Endodermal cell (in vitro differentiated cells): ENCODE measurements at places on chromosomes 2 and 18. TPM values are rescaled to one million over a fixed set of nuclear protein-coding genes. Genes with fewer than 3 reads are reported as not detected.

DNA sequence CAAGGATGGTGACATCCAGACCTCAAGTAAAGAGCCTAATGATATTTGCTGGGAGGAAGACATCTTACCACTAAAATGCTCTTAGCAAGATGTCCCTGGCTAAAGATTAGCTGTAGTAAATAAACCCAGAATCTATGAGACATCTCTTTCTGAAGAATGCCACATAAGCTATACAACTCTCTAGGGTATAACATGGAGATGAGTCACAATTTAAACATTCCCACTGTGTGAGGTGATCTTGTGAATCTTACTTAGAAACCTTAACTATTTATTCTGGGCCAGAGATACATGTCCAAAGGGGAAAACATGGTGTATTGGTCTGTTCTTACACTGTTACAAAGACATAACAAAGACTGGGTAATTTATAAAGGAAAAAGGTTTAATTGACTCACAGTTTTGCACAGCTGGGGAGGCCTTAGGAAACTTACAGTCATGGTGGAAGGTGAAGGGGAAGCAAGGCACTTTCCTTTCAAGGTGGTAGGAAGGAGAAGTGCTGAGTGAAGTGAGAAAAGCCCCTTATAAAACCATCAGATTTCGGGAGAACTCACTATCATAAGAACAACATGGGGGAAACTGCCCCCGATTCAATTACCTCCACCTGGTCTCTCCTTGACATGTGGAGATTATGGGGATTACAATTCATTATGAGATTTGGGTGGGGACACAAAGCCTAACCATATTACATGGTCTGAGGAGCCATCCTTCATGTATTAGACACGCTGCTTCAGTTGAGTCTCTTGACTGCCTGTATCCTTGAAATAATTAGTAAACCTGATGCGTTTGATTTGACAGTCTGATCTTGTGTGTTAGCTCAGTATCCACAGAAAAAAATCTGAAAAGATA, 17.1 kb downstream of the KRCC1 start:
- DNase-seq: no peak

- DNase-seq: no peak
These were observed 6.6 kb downstream of the TRAF3IP1 start for GRCh38 chr2:238326801-238327365.

- no peak for DNase-seq
These were observed 25.9 kb upstream of the ALLC start for GRCh38 chr2:3631851-3632659.

GRCh38 chr2:52145005-52145404, 1113.1 kb upstream of the NRXN1 start:
- no peak for DNase-seq

- no peak for DNase-seq
These were observed 154.3 kb downstream of the RNF152 start for GRCh38 chr18:61738488-61738887.

DNA sequence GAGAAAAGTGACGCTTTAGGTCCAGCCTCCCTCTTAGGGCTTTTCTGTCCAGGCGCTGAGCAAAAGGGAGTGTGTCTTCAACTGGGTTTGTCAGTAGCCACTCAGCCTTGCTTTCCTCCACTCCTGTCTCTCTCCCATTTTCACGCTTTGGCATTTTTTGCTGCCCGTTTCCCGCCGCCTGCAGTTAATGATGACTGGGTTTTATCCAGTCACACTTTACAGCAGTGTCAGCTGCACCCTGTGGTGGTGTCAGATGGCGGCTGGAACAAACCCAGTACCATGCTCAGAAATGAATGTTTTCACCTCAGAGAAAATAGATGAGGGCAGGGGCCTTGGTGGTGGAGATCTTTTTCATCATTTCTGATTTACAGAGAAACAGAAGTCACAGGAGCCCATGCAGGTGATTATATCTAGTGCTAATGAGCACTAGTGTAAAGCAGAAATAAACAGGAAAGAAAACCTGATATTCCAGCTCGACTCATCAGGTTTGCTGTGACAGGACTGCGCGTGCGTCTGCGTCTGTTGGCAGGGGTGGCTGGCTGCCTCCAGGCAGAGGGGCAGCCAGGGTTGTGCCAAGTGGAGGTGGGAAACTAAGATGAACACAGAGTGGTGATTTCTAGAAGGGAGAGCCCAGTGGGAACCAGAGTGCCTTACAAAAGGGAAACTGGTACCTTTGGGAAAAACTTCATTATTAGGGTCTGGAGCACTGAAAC, 139.9 kb downstream of the TANC1 start:
- peak; percentile 44 for DNase-seq

- no peak for DNase-seq
These were observed 22.5 kb upstream of the CDKL4 start for GRCh38 chr2:39266139-39266805.

DNA sequence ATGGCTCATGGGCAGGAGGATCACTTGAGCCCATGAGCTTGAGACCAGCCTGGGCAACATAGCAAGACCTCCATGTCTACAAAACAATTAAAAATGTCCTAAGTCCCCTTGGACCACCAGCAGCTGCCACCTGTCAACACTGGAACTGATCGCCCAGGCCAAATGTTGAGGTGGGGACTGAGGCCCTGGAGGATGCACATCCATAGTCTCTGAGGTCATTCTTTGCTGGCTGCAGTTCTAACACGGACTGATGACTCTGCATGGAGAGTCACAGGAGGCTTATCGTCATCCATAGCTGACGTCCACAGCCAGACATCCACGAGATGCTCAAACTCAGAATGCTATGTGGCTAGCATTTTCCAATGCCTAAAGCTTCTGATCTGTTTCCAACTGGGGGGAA, 151.3 kb downstream of the BCL2 start:
- no peak for DNase-seq

- DNase-seq: no peak
These were observed 78.0 kb upstream of the TANC1 start for GRCh38 chr2:158890296-158890905.

DNA sequence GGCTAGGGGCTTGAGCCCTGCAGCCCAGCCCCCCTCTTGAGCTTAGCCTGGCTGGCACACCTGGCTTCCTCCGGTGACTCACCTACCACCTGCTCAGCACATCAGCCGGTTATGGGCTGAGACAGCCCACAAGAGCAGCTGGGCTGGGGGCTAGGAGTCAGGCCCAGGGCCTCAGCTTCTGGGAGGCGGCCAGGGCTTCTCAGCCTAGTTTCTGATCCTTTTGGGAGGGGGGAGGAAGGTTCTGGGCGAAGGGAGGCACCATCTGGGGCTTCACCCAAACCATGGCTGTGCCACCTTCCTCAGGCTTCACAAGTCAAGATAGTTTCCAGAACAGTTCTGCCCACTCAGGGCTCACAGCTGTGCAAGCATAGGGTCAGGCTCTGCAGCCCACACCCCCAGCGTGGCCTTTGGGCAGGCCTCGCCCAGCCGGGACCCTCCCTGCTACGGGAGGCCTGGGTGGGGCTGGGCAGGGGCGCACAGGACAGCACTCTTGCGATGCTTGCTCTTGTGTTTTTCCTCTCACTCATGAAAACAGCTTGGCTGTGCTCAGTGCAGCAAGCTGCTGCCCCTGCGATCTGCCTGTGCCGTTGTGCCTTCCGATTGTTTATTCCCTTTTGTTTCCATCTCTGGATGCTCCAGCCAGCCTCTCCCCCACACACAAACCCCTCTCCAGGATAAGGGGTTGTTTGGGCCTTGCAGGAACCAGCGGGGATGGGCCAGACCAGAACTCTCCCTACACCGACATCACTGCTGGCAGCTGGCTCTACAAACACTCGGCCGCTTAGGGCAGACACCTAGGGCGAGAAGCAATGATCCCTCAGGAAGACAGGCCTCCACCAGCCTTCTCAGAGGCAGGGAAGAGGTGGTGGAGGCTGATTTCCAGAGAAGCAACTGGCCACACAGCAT, 26.1 kb upstream of the SEMA4C start:
- DNase-seq: peak; percentile 76

- no peak for DNase-seq
These were observed 140.4 kb downstream of the CELF4 start for GRCh38 chr18:37425222-37425621.

DNA sequence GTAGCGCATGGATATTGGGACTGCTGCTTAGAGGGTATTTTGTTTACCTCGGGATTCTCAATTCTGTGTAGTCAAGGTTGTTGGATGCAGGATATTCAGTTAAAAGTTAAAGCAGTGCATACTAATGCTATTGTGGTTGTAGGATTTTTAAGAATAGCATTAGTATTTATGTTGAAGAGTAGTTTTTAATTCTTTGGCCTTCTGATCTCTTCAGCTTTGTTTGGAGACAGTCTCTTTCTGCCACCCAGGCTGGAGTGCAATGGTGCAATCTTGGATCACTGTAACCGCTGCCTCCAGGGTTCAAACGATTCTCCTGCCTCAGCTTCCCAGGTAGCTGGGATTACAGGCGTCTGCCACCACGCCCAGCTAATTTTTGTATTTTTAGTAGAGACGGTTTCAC, 1.5 kb downstream of the RHBDD1 start:
- DNase-seq: no peak

DNA sequence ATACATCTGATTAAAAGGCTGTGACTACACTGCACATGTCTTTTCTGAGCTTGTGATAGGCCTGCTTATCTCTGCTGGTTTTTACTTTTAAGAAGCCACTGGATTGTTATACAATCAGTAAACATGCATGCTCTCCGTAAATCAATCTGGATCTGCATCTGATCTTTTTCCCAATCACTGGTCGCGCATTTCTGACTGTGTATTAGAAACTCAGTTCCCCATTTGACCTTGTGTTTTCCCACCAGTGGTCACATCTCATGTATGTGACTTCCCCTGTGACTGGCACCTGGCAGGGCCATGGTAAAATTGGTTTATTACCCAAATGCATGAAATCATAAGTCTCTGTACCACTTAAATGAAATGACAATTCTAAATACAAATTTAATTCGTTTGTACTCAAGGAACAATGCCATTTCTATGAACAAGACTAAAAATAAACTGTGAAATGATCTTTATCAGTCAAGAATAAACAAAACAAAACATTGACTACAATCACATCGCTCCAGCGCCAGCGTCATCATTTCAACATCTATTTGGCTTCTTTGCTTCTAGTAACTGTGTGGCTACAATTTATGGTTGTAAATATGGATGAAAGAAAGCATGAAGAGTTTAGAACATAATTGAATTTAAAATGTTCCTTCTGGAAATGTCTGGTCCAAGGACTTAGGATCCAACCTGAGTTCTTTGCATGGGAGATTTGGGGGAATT, 396.6 kb upstream of the TRIB2 start:
- no peak for DNase-seq

GRCh38 chr2:36965751-36966369, 476 bp downstream of the STRN start:
- DNase-seq: peak; percentile 94

GRCh38 chr18:77249569-77250500, at the start of gene GALR1:
GALR1 (plus strand) TSS chr18:77249848; CDS start chr18:77250549, 701 bp downstream.
- peak; percentile 76 for DNase-seq

Gene C2orf74
- total RNA-seq: 10.2 and 11.6 TPM in 2 replicates

Gene TXNL4A
- 117 and 119 TPM in 2 replicates for total RNA-seq

Gene BUB1
- total RNA-seq: 68.3 and 68.6 TPM in 2 replicates

Gene SERPINB4
- 0.24 and 0.54 TPM in 2 replicates for total RNA-seq
